ENCODE measurements at places on chromosomes 2 and 18.

GRCh38 chr2:19809206-19809605, 92.6 kb downstream of the TTC32 start:
- no peak for DNase-seq

- DNase-seq, result no peak
Measured at GRCh38 chr18:51751901-51752300, 554.4 kb upstream of the MEX3C start.

DNA sequence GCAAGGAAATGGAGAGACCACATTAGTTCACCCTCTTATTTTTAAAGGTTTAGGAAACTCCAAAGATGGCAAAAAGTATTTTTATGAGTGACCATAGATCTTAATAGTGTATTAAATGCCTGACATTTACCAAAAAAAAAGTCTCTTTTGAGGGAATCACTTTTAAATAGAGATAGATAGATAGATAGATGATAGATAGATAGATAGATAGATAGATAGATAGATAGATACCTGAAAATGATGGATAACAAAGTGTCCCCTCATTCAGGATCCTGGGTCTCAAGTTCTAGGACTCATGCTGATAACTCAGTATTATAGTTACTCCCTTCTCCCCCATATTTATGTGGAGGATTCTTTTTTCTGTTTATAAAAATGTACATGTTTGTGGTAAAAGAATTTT, 52.8 kb downstream of the FARP2 start:
- DNase-seq, result no peak

DNA sequence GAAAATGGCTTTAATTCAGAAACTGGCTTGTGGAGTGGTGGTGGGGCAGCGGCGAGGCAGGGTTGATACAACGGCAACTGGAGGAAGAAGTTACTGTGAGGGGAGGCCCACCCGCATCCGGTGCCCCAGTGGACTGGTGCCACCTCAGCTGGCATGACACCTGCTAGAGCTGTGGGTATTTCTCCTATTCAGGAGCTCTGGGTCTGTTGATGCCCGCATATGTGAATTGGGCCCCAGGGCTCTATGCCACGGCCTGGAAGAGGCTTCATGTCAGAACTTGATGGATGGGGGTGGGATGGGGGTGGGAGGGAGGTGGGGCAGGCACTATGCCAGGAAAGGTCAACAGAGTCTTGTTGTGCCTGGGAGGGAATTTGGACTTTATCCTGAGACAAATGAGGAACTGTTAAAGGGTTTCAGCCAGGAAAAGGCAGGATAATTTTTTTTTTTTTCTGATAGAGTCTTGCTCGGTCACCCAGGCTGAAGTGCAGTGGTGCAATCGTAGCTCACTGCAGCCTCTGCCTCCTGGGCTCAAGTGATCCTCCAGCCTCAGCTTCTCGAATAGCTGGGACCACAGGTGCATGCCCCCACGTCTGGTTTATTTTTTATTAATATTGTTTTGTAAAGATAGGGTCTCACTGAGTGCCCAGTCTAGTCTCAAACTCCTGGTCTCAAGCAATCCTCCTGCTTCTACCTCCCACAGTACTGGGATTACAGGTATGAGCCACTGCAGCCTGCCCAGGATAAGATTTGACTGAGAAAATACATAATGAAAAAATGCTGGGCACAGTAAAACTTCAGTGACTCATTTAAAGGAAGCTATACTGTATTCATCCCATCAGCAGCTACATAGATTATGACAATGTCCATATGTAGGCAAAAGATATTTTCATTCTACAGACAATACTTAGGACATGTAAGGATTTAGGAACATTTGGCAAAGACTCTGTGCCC, 52.6 kb downstream of the SH2D6 start:
- DNase-seq, result no peak

GRCh38 chr2:120228503-120228902, 5.3 kb upstream of the TMEM185B start:
- DNase-seq, result no peak

GRCh38 chr2:194495046-194495445, 1162.0 kb upstream of the SLC39A10 start:
- DNase-seq, result no peak

GRCh38 chr18:69128566-69128965, 272.1 kb upstream of the DOK6 start:
- DNase-seq, result no peak

DNA sequence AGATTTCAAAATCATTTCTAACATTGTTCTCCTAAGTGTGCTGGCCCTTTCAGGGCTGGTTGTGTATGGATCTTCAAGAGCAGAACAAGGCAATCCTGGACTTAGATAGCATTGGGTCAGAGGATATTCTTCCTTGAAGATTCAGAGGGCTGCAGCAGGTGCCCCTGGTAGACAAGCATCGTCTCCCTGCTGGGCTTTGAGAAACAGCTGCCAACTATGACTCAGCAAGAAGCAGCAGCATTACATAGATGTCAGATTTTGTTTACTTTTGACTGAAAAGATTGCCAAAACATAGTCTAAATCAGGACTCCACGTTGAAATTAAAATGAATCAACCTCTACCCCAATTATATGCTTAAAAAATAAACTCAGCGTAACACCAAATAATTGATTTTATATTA, 618.8 kb downstream of the SOCS6 start:
- no peak for DNase-seq

DNA sequence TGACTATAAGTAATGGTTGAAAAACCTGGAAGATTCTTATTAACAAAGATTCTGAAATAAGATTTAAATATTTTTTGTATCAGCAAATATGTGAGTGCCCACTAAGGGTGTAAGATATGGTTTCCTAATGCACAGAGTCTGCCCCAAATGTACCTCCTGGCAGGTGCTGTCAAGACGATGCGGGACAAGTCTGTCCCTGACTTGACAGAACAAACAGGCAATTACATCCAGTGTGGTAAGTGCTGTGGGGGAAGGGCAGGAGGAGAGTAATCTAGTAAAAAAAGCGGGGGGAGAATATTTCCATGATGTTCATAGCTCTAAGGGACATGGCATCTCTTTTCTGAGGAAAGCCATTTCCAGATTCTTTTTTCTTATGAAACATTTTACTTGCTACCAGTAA, 127.5 kb downstream of the COL4A4 start:
- DNase-seq, result no peak
